NCI-H1436 treated with DMSO at 0.1 percent for 48 hours (cell line): ENCODE measurements at places on chromosomes 1 and 21.

DNA sequence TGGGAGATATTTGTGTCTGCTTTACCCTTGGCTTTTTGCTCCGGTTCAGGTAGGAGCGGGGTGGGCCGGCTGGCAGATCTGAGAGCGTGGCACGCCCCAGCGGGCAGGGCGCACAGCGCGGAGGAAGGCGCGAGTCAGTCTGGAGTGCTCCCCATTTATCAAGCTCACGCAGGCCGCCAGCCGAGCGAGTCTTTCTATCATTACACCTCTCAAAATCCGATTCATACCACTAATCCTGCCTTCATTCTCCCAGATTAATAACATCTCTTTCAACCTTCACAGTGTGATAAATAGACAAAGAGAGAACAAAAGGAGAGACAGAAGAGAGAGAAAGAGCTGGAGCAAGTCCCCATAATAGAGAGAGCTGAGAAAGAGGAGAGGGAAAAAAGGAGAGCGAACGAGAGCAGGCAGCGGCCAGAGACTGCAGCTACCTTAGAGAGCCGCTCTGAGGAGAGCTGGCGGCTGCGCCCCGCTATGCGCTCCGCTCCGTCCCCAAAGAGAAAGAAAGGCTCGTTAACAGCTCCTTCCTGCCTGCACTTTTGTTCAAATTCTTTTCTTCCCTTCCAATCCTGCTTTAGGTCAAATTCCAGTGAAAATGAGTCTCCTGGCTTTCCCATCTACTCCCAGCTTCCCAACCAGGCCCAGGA is 48.0 kb downstream of the DMAP1 start:
- DNase-seq = no peak

- DNase-seq = no peak
These were observed 10.4 kb downstream of the BARHL2 start for GRCh38 chr1:90706437-90707362.

- no peak for DNase-seq
These were observed 26.4 kb downstream of the MYOM3 start for GRCh38 chr1:24085546-24085945.

DNA sequence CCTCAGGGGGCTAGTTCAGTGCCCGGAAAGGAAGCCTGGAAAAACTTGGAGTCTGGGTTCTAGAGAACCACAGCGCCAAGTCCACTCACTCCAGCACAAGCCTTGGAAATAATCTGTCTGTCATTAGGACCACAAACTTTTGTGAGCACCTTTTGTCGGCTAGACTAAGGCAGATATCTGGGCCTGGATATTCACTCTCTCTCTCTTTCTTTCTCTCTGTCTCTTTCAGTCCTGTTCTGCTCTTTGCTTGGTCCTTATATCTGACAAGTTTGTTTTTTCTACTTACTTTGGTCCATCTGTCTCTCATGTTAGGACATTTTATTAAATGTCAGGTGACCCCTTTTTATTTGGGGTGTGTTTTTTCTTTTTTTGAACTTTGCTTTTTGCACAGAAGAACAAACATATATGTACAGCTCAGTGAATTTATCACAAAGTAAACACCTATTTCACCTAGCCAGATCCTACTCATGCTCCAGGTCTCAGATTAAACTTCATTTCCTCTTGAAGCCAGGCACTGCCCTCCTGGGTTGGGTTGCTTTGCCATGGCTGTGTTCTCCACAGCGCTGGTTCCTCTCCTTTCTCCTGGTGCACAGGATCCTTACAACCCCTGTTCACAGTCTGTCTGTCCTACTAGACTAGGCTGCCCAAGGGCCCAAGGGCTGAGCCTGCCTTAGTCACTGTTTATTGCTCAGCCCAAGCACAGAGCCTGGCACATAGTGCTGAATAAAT is 40.8 kb downstream of the TCEANC2 start:
- no peak for DNase-seq

GRCh38 chr1:154304664-154305337 is 16.1 kb upstream of the AQP10 start:
- no peak for DNase-seq

GRCh38 chr1:38991638-38992411 is 749 bp downstream of the AKIRIN1 start:
- no peak for DNase-seq

DNA sequence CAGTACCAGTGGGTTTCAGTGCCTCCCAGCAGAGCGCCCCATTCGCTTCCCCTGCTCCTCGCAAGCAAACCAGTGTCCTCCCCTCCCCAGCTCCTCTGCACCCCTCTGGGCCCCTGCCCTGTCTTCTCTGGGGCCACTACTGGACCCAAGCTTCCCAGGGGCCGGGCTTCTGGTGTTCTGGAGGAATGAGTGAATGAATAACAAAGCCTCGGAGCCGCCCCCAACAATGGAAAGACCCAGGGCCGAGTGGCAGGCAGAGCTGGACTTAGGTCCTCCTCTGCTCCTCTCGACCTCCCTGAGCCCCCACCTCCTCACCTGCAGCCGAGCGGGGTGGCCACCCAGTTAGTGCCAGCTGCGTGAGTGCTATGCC is 37.6 kb downstream of the MATN1 start:
- no peak for DNase-seq

DNA sequence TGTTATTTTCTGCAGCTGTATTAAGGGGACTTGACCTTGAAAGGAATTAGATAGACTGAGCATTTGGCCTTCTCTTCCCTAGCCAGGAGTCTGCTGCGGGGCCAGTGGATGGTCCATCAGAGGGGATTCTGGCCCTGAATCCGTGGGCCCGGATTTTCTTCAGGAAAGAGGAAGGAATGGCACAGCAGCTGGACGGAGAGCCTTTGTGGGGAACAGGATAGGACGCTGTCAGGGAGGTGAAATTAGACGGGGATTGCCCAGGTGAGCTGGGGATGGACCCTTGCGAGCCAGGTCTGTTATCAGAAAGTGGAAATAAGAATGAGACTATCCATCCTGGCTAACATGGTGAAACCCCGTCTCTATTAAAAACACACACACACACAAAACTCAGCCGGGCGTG is 1.7 kb upstream of the C2CD2 start:
- DNase-seq = no peak

GRCh38 chr1:26740952-26741351 is 45.1 kb downstream of the ARID1A start:
- DNase-seq = no peak

DNA sequence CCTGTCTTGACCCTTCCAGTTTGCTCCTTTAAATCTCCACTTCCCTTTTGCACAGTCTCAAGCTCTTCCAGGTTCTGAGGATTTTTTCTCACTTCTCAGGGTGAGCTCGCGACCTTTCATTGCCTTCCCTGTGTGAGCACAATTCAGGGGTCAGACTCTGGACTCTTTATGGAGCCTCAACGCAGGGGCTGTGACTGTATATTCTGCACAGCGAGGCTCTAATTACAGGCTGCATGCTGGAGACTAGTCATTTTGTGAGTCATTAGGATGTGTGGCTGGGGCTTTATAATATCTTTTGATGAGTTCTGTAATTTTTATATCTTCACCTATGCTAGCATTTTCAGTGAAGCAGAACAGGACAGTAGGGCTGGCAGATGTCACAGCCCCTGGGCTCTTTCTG is 270.7 kb downstream of the KAZN start:
- DNase-seq = no peak

DNA sequence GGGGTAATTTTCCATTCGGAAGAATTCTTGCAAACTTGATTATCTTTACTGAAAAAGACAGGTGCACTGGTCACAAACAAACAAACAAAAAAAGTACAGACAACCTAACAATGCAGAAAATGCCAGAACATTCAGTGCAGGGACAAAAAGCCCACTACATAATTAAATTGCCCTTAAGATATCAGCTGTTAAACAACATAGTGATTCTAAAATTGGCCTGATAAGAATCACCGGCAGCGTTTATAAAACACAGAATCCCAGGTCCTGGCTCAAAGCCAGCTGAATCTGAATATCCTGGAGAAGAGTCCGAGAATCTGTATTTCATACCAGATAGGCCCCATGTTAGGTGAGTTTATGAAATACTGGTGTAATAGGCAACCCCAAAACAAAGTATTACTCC is 6.1 kb downstream of the PLPP3 start:
- DNase-seq = no peak

DNA sequence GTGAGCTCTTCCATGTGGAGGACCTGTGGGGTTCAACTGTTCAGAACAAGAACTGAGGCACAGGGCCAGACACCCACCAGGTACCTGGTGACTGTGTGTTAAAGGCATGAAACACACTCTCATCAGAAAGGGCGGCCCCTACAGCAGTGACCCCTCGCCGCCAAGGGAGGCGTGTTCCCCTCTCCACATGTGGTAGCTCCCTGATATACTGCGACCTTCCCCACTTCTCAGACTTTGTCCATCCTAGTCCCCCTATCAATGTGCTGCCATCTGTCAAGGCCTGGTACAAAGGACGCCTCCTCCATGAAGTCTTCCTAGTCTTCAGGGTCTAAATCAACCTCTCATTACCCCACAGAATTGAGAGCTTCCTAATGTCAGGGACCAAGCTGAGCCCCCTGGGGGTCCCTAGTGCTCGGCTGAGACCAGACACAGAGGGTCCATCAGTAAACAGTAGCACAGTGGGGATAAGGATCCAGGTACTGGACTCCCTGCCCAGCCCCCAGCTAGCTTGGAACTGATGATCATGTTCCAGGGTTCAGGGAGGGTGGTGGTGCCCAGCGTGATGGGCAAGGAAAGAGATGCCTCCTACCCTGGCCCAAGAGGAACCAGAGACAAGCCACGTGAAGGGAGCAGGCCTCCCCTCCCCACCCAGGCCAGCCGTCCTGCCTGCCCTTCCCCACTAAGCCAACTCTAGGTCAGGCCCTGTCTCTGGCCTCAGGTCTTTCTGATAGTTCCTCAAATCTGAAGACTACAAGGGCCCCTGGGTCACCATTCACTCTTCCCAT is 10.3 kb downstream of the SDC3 start:
- DNase-seq = no peak

- no peak for DNase-seq
These were observed 39.8 kb upstream of the LRP8 start for GRCh38 chr1:53367503-53368313.

DNA sequence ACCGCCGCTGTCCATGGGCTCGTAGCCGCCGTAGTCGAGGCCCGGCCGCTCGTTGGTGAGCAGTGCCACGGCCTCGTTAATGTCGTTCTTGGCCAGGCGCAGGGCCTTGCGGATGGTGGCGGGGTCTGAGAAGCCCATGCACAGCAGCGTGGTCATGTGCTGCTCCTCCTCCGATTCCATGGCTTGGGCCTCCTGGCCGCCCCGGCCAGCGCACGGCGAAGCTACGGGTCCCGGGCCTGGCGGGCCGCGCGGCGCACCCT is 300 bp downstream of the USP24 start:
- no peak for DNase-seq

GRCh38 chr1:201883786-201884185 is 4.9 kb upstream of the SHISA4 start:
- no peak for DNase-seq

DNA sequence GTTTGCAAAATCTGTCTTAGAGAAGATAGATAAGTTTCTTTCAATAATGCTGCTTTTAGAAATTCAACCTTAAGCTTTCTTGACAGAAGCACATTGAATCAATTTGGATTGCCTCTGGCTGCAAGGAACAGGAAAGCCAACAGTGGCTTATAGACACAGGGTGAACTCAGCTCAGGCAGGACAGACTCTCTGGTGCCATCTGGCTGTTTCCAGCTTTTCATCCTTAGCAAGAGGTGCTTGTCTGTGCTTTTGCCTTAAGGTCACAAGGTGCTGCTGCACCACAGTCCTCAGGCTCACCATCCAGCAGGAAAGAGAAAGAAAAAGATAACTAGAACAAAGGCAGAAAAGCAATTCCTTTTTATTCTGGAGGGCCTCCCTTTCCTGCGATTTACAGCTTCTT is 93.7 kb upstream of the ETS2 start:
- DNase-seq = peak; percentile 10

- DNase-seq = no peak
These were observed 11.6 kb upstream of the PTPN7 start for GRCh38 chr1:202172015-202172355.

GRCh38 chr1:248421384-248421783 is 18.5 kb downstream of the OR2T1 start:
- DNase-seq = no peak

GRCh38 chr1:207999972-208000371 is 89.0 kb upstream of the CD34 start:
- DNase-seq = no peak

- no peak for DNase-seq
These were observed 275.7 kb upstream of the CAMK1G start for GRCh38 chr1:209307846-209308245.

DNA sequence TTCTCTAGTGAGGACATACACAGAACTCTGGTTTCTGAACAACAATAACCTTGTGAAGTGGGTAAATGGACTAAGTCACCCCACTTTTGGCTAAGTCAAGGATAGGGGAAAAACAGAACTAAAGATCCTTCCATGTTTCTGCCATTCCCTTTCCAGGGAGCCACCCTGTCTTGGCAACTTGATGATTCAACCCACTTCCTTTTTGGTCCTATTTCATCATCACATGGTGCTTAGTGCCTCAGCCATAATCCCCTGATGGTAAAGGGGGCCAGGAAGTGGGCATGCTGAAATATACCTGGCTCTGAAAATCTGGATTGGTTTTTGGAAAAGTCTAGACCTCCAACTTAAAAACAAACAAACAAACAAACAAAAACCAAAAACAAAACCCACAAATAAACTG is 206.4 kb upstream of the FOXD3 start:
- no peak for DNase-seq

DNA sequence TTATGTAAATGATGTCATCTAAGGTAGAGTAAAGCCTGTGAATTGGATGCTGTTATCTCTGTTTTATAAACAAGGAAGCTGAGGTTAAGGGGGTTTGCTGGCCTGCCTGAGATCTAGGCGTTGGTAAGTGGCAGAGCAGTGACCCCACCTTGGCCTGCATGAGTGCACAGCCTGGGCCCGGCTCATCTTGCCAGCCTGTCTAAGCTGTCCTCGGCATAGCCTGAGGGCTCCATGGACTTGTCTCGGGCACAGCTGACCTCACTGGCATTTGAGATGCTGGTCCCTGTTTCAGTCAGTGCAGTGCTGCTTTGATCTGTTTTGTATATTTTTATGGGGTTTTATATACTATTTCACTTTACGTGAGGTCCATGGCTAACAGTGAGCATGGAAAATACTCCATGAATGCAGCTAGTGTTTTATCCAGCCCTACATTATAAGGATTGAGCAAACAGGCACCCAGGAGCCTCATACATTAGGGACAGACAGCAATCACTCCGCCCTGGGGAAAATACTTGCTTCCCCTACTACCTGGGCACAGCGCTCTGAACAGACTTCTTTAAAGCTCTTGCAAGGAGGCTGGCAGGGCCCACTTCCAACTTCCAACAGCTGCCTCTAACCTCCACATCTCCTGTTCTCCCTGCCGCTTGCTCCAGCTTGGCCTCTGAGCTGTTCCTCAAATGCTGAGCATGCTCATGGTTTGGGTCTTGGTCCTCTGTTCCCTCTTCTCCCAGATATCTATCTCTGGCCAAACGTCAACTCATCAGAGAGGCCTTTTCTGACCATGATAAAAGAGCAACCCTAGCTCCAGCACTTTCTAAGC is 150.6 kb upstream of the HMGB4 start:
- no peak for DNase-seq

DNA sequence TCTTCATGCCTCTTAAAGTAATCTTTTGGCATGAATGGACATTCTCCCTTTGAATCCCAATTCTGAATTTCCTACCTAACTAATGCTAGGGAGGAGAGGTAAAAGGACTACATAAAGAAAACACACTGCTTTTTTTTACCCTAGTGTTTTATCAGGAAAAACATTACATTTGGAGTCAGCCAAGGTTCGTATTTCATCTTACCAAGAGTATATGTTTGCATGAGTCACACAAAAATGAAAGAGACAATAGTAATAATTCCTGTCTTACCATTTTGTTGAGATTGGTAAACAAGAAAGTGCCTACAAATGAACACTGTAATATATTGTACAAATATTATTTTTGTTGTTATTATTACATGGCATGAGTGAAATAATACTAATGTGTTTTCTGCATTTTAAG is 112.9 kb upstream of the WARS2 start:
- no peak for DNase-seq

- no peak for DNase-seq
These were observed 6.9 kb downstream of the FMO2 start for GRCh38 chr1:171191992-171192391.
